Upper lobe of right lung (tissue), 1 donor: ENCODE measurements at places on chromosomes 12 and 14. TPM values are rescaled to one million over a fixed set of nuclear protein-coding genes. Genes with fewer than 3 reads are reported as not detected.
A peak's percentile ranks its signal among the peaks of the same experiment; 100 is the strongest.

- no peak for DNase-seq
These were observed 73.7 kb upstream of the CISTR start for GRCh38 chr12:53825246-53826081.

- no peak for DNase-seq
These were observed 270.5 kb downstream of the C12orf75 start for GRCh38 chr12:105600911-105601545.

GRCh38 chr12:68630598-68630997 is 19.9 kb downstream of the RAP1B start:
- no peak for DNase-seq

GRCh38 chr12:59620326-59620725 is 24.5 kb downstream of the SLC16A7 start:
- DNase-seq: no peak

GRCh38 chr12:5864972-5865371 is 80.1 kb downstream of the ANO2 start:
- DNase-seq: no peak

DNA sequence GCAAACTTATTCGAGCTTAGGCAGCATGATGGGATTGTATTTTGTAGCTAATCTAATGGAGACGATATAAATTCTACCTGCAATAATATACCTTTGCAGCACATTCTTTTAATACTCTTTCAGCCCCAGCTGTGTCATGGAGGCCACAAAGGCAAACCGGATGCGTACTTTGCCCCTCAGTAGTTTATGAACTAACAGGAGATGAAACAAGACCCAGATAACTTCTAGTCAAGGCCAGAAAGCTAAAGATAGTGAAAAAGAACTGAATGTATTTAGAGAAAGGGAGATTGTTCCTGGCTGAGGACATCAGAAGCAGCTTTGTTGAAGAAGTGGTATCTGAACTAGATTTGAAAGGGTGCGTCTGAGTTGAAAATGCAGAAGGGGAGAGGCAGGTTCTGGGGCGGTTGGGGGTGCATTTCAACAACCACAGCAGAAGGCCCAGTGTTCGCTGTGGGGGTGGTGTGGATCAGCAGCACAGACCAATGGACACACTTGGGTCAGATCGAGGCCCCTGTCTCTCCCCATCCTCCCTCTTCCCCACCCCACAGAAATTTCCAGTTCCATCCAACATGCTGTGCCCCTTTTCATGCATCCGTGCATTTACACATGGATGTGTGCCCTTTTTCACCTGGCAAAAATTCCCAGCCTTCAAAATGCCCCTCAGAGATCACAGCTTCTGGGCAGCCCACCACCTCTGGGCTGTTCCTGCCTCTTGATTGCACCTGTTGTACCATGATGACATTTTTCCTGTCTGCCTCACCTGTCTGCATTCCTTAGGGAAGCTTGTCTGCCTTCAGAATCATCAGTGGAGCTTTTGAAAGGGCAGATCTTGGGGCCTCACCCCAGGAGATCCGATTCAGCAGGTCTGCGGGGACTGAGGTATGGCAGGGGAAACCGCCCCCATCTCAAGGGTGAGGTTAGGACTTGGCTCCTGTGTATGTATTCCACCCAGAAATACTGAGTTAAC is 2.2 kb downstream of the ZNF839 start:
- no peak for DNase-seq

- DNase-seq: no peak
These were observed 337.9 kb downstream of the AACS start for GRCh38 chr12:125402874-125403789.

DNA sequence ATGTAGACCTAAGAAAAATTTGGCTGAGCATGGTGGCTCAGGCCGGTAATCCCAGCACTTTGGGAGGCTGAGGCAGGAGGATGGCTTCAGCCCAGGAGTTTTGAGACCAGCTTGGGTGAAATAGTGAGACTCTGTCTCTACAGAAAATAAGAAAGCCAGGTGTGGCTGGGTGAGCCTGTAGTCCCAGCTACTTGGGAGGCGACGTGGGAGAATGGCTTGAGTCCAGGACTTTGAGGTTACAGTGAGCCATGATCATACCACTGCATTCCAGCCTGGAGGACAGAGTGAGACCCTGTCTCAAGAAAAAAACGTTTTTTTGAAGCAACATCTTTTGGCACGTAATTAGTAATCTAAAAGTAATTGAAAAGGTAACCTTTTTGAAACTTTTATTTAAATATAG is 70.9 kb downstream of the FERMT2 start:
- DNase-seq: no peak

- no peak for DNase-seq
These were observed 108.0 kb downstream of the RIMBP2 start for GRCh38 chr12:130608132-130608531.

DNA sequence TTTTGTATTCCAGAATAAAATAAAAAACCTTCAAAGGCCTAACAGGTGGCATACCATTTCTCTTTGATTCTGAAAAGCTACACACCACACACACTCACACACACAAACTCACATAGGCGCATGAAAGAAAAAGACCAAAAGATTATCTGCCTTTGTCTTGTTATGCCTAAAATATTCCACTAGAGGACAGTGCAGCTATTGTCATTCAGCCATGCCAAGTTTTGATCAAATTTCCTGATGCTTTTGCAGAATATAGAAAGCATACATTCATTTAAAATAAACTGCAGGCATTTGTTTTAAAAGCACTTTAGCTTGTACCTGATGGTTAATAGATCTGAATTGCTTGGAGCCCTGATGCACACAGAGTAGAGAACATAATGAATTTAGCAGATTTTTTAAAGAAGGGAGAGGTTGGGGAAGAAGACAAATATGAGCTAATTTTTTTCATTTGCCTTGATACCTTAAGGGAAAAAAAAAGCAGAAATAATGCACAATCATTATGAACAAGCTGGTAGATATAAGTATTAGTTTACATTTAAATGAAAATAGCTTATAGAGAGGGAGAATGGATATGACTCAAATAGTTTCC is 1766.9 kb upstream of the SEL1L start:
- no peak for DNase-seq

GRCh38 chr14:78834766-78835451 is 664.7 kb downstream of the NRXN3 start:
- DNase-seq: no peak

DNA sequence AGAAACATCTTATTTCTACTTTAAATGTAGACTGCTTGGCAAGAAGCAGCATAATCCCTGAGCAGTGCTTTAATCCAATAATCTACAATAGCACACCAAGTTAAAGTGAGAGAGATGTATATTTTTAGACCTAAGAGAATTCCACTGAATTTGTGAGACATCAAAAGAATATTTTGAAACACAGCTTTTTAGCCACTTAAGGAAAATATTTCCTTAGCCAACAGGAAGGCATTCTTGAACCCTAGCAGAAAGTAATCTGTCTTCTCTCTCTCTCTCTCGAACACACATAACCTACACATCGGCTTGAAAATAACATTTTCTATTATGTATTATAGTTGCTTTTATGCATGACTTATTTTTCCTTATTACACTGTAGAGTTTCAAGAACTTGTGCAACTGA is 34.0 kb downstream of the KITLG start:
- DNase-seq: no peak

- DNase-seq: no peak
These were observed 160.4 kb downstream of the TBX5 start for GRCh38 chr12:114245555-114245954.

DNA sequence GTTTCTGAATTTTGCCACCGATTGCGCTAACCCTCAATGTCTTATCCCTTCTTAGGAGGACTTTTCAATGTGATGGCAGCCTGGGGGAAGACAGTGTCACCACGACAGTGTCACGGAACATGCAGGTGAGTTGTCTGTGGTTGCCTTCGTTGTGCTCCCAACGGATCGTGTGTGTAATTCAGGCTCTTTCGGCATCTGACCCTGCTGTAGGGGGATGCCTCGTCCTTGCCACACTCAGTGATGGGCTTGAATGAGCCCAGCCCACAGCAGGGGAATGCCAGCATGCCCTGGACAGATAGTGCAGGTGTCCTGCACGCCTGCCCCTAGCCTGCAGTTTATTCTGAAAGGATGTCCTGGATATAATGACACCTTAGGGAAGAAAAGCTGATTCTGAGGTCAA is 123.8 kb upstream of the RTL1 start:
- peak; percentile 16 for DNase-seq

GRCh38 chr12:1827826-1828805 is 7.8 kb downstream of the LRTM2 start:
- no peak for DNase-seq

DNA sequence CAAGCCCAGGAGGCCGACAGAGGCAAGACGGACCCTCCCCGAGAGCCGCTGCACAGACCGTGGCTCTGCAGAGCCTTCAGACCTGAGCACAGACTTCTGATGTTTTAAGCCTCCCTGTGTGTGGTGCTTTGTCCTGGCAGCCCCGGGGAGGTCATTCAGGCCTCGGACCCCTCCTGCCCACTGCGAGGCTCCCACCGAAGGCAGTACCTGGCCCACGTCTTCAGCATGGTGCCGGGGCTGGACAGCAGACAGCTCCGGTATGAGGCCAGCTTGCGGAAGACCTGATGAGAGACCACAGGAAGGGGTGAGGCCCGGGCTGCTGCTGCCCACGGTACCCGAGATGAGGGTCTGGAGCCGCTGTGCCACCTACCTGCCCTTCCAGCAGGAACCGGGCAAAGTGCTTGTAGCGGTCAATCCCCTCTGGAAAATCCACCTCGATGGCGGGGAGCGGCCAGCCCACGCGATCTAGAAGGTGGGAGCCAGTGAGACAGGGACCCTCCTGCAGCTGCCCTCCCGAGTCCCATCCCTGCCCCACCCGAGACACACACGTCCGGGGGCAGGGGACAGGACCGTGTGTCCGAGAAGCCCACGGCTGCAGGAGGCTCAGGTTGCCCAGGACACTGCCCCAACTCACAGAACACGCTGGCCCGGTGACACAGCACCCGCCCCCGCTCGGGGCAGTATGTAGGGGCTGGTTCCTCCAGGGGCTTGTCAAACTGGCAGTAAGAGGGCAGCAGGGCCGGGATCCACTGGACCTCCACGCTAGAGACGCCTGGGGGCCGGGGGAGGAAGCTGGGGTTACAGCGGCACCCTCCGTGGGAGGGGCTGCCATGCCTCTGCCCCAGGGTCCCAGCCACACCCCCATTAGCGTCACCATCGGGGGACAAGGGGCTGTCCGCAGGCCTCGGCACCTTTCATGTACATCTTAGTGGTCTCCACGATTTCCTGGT is 35.6 kb upstream of the UBC start:
- no peak for DNase-seq

DNA sequence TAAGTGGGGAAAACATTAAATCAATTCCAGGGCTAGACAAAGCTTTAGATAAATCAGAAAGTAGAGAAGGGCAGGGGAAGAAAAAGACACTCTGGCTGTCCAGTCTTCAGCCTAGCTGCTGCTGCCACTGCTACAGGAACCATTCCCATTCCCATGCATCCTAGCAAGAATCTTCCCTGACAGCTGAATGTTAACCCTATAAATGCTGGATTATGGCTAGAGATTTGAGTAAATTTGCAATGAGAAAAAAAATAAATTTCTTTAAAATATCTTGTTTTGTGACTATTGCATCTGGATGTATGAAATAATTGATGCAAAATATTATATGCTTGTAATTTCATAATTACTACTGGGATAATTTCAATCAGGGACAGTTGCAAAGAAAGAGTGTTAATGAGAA is 15.0 kb upstream of the CDKN3 start:
- no peak for DNase-seq

- peak; percentile 17 for DNase-seq
These were observed 13.7 kb upstream of the TROAP start for GRCh38 chr12:49309386-49309785.

- peak; percentile 80 for DNase-seq
These were observed 4.7 kb upstream of the RHOF start for GRCh38 chr12:121797937-121798786.

- DNase-seq: no peak
These were observed 50.5 kb downstream of the PLXNC1 start for GRCh38 chr12:94198872-94199271.

DNA sequence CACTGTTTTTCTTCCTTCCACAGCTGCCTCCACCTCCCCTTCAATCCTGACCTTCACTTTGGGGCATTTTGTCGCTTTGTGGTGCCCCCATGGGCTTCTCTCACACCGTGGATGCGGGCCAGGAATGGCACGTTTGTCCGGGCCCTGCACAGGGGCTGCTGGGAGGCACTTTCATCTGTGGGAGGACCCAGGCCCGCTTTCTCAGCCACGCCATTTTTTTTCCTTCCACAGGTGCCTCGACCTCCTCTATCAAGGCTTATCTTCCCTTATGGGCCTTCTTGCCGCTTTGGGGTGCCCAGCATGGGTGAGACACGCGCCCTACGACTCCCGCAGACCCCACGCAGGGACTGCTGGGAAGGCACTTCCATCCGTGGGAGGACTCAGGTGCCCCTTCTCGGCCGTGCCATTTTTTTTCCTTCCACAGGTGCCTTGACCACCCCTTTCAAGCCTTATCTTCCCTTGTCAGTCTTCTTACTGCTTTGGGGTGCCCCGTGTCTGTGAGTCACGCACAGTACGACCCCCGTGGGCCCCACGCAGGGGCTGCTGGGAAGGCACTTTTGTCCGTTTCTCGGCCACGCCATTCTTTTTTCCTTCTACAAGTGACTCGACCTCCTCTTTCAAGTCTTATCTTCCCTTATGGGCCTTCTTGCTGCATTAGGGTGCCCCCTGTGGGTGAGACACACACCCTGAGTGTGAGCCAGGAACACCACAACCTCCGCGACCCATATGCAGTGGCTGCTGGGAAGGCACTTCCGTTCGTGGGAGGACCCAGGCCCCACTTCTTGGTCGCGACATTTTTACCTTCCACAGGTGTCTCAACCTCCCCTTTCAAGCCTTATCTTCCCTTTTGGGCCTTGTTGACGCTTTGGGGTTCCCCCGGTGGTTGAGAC is 270.7 kb downstream of the ALG10 start:
- peak; percentile 42 for DNase-seq

- no peak for DNase-seq
These were observed 79.9 kb downstream of the HECTD1 start for GRCh38 chr14:31127690-31128089.

DNA sequence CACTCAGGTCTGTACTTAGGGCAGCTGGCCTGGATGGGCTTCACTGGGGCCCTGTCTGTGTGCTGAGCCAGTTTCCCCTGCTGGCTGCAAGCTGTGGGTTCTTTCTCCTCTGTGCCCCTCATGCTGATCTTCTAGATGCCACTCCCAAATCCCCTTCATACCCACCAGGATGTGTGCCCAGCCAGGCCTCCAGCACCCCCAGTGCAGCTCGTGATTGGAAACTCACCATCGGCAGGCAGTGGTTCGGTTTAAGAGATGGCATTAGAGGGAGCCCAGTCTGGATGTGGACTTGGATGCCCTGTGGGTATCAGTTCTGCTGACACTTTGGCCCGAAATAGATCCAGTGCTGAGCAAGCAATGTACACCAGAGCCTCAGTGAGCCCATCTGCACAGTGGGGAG is 5.9 kb downstream of the TCL1B start:
- DNase-seq: no peak

DNA sequence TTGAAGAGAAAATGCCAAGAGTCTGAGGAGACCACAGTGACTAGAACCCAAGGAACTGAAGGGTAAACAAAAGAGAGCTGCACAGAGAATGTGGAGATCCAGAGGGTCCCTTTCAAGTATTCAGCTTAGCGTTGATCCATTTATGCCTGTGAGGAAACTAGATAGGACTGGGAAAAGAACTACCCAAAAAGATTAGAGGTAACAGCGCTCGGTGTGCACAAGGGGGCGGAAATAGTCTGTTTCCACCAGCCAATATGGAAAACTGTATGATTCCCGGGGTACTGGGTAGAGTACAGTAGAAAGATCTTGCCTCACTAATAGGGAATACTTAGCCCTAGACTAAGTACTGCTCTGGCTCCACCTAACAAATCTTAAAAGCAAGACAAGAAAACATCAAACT is 135.5 kb downstream of the DPF3 start:
- no peak for DNase-seq

Gene SLC6A13
- 3.9 TPM for total RNA-seq

Gene DPF3
- total RNA-seq: 0.90 TPM

Gene HOXC4
- total RNA-seq: 0.61 TPM

Gene FAM161B
- 3.8 TPM for total RNA-seq

Gene LUM
- total RNA-seq: 361 TPM

Gene KCNC2
- not detected for total RNA-seq
